ENCODE measurements at places on chromosomes 5 and 9. TPM values are rescaled to one million over a fixed set of nuclear protein-coding genes. Genes with fewer than 3 reads are reported as not detected.

The TAS2R1 gene
- total RNA-seq: not detected

The CCDC180 gene
- total RNA-seq: 8.5 TPM

The PKN3 gene
- 7.1 TPM for total RNA-seq

The ATOX1 gene
- 64.7 TPM for total RNA-seq

The SLC34A1 gene
- total RNA-seq: not detected

The NLN gene
- total RNA-seq: 14.0 TPM

The AGXT2 gene
- total RNA-seq: not detected

DNA sequence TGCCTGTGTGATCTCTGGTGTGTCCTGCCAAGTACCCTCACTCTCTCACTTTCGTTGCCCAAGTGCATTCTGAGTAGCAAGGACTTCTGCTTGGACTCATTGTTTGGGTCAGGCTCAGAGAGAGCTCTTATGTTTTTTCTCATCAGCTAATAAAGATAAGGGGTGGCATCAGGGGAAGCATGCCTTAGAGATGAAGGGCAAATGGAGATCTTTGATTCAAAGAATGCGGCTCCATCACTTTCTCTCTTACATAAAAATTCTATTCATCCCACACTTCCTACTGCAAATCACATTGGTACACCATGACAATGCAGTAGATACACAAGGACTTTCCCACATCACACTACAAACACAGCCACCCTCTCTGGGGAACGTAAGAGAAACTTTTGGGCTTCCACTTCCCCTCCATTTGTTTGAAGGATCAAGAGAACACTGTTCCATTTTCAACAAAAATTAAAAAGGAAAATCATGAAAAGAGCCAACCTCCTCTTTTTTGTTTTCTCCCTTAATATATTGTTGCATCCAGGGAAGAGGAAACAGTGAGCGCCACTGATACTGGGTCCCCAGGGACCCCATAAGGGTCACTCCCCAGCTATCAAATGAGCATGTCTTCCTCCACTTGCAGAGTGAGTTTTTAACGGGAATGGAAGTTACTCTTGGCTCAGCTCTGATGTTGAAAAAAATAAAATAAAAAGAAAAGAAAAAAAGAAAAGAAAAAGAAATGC lies 73.0 kb downstream of the ZNF366 start:
- no peak for DNase-seq

- no peak for DNase-seq
Measured at GRCh38 chr5:114101153-114101552, 260.7 kb upstream of the KCNN2 start.

DNA sequence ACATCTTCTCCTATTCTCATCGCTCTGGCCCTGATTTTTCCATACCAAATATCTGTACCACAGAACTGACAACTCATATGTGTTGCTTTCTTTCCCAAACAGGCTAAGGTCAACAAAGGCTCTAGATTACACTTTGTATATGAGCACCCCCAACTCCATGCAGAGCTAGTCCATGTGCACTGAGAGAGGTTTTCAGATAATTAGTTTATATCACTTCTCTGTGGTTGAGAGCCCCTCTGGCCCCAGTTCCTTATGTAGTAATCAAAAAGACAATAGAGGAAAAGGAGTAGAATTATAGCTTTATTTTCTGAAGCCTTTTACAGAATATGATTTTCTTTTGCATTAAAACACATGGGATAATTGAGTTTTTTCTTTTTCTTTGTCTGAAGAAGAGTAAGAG lies 120.0 kb downstream of the TRIO start:
- DNase-seq: no peak

- no peak for DNase-seq
Measured at GRCh38 chr5:103461243-103461642, 101.3 kb downstream of the NUDT12 start.

DNA sequence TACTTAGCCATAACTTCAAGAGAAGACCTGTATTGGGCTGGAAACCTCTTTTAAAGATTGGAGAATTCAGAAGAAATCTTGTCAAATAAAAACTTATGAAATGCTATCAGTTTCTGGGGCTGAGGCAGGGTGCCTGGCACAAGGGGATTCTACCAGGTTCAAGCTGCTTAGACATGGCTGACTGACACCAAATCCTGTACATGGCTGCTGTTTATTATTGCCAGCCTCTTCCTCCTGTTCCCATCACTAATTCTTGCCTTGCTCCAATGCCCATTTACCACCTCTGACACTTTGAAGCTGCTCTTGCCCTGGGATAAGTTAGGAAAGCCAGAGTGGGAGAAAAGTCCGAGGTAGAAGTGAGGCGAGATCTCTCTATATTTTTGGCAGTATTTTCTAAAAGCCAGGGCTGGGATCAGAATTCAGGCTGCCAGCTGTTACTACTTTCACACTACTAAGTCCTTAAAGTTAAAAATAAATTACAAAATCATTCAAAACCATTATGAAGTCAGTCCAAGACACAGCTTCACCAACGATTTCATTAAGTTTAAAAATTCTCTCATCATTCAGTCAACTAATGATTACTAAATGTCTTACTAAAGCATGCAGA lies 66.3 kb upstream of the TNFAIP8 start:
- no peak for DNase-seq

GRCh38 chr5:172505403-172505759 lies 51.1 kb upstream of the SH3PXD2B start:
- DNase-seq: peak; percentile 5

DNA sequence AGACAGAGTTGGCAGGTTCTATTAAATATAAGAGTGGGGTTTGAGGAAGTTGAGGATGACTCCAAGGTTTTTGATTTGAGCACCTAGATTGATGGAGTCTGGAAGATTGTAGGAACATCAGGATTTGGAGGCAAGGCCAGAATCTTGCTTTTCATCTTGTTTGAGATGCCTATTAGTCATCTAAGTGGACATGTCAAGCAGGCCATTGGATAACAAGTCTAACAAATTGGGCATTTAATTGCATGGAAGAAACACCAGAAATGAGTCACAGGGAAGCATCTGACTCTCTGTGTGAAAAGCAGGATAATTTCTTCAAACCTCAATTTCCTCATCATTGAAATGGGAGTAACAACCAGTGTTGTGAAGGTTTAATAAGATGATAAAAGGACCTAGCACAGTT lies 53.3 kb upstream of the ARL15 start:
- no peak for DNase-seq

- DNase-seq: no peak
Measured at GRCh38 chr9:136520053-136520540, 25.8 kb downstream of the NOTCH1 start.

DNA sequence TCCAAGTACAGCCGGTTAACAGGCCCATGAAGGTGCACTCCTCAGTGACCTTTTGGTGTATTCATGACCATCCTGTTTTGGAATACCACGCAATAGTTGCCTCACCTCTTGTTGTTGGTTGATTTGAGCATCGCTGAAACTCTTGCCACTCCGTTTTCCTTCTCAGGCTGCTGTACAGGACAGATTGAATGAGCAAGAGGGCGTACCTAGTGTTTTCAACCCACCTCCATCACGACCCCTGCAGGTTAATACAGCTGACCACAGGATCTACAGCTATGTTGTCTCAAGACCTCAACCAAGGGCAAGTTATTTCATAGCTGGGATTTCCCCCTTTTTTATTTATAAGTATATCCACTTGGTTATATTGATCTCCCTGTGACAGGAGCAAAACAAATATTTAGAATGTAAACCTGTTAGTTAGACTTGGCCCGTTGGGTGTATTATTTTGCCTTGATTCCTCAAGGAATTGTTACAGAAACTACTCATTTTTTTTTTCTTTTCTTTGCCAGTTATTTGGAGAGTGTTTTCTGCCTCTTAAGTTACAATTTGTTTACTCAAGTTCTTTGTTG lies 38.1 kb downstream of the FAF2 start:
- no peak for DNase-seq

DNA sequence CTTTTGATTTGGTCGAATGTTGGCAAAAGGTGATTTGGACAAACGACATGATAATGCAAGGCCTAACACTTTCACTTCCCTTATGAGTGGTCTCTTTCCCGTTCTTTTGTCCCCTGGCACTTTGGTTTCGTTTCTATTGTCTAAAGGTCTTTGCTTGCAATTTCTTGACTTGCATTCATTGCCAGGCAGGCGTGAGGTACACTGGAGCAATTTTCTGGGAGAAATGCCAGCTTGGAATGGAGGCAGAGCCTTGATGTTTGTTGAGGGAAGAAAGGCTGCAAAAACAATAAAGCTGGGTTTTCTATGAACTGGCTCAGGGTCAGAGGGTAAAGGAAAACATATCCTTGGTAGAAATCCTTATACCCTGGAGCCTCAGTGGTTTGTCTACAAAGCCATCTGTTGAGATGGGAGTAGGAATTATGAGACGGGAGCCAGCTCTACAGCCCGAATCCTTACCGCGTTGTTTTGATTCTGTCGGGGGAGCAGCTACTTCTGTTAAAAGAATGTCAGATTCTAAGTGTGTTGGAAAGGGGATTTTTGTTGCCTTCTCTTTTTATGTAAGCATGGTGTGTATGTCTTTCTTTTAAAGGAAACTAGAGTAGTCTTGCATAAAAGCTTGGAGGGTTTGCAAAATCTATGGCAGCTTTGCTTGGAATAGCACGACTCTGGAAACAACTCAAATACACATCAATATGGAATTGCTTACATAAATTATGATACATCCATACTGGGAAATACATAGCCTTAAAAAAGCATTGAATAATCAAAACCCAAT lies 158.9 kb downstream of the RMI1 start:
- no peak for DNase-seq

DNA sequence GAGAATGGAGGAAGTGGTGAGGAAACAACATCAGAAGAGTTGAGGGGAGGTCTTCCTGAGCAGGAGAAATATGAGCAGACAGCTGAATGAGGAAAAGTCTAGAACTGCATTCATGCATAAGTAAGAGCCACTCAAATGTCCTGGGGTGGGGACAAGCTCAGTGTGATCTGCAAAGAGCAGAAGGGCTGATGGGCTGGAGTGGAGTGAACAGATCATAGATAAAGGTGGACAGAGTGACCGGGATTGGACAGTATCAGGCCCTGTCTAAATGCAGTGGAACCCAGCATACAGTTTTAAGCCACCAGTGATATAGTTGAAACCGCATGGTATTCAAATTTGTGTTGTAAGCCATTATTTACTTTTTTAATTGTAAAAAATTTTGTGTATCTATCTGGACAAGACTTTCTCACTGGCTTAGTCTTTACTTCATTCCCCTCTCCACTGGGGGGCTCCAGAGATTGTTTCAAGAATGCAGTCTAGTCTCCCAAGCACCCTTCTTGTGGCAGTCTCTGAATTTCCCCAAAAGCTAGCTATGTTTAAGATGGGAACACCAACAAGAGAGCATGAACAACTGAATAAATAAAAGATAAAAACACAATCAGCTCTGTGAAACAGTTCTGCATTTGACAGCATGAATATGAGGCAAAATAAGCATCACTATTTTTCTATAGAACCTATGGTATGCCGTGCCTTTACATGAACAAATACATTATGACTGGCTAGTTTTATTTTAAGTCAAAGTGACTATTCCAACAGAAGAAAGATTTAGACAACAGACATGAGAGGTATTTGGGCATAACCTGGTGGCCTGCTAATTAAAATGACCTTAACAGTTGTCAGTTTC lies 10.7 kb upstream of the STK32A start:
- DNase-seq: no peak

GRCh38 chr9:94817291-94818177 lies 91.0 kb downstream of the AOPEP start:
- DNase-seq: no peak

DNA sequence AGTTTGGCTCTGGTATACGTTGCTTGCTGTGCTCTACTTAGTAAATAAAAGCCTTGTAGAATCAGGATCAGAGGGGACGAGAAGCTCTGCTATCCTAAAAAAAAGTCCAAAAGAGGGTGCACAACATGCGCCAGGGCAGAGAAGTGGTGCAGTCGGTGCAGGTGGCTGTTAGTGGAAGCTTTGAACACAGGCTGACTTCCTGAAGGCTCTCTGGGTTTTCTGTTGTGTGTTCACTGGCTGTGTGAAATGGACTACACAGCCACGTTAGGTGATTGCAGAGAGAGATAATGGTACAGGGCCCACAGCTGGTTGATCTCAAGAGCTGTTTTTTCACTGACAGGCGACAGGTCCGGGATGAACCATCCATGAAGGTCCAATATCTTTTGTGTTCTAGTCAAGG lies 167.4 kb downstream of the TMEM167A start:
- DNase-seq: no peak

GRCh38 chr5:80967500-80968181 lies 7.5 kb downstream of the RASGRF2 start:
- no peak for DNase-seq

DNA sequence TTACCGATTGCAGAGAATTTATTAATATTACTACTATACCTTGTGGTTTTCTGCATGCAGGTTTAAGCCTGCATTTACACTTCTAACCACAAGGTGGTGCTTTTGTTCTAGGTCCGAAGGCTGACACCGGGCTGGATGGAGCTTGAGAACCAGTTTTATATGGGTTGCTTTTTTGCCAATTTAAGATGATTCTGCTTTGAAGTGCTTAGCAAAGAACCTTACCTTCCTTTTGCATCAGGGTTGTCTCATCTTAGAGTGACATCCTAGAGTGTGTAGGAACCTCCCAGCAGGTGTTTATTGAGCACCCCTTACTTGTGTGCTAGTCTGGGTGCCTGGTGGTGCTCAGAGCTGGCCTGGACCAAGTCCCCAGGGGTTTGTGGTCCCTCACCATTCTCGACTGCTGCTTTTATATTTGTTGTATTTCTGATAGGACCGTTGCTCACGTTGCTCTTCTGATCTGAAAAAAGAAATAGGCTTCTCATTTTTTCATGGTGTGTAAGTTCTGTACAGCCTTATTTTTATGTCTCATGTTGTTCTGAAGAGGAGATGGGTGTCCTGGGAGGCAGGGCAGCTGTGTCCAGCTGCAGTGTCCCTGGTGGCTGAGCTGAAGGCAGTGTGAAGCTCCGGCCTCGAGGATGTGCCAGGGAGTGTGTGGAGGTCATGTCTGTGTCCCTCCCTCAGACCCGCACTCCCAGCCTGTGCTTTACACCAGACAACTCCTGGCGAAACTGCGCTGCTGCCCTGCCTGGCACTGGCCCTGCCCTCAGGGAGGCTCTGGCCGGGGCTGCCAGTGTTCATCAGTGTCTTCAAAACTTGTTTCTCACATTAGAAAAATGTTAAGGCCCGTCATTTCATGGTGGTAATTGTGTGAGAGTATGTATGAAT lies 54.3 kb downstream of the EHMT1 start:
- DNase-seq: peak; percentile 63

Measured in aorta (tissue), 5 donors.